Transverse colon (tissue), 4 donors: ENCODE measurements at places on chromosomes 2 and 18. TPM values are rescaled to one million over a fixed set of nuclear protein-coding genes. Genes with fewer than 3 reads are reported as not detected.

NEB gene
- total RNA-seq, result 0.60 TPM

SERPINE2 gene
- 4.9 TPM for total RNA-seq

ZNF2 gene
- total RNA-seq, result 1.1 TPM

PSMD1 gene
- total RNA-seq, result 74.4 TPM

FBLN7 gene
- 1.2 TPM for total RNA-seq

TMEM198 gene
- 4.4 TPM for total RNA-seq

DNA sequence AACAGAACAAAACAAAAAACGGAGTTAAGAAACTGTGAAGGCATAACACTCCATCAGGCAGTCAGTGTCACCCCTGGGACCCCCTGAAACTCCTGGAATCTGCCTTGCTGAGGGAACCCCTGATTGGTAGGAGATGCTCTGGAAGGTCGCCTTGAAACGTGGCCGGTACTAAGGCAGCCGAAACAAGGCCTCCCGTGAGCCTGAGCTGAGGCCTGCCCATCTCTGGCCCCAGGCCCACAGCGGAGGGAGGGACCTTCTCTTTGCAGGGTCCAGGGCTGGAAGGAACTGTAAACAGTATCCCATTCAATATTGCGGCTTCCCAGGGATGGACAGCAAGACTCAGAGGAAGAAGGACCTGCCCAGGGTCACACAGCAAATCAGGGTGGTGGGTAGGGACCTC is 155.7 kb downstream of the INHBB start:
- no peak overlapping the region for H3K27ac ChIP-seq
- H3K4me1 ChIP-seq, result no peaks in the 10 kb centered on the region
- H3K4me3 ChIP-seq, result no peak overlapping the region
- DNase-seq, result no peak
- H3K36me3 ChIP-seq, result no peaks in the 10 kb centered on the region

DNA sequence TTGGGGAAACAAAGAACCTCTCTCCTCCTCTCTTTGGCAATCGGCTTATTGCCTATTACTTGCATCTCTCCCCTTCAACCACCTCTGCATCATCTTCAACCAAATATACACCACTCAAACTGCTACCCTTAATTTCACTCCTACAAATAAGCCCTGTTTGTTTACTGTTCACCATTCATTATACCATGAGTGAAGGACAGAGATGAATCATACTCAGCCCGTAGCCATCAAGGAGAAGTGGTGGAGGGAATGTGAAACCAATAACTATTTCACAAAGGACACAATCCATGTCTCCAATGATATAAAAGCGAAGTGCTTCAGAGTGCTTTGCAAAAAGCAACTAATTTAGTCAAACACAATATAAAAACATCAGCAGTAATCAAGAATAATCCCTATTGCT is 76.8 kb downstream of the CACNB4 start:
- no peak for DNase-seq
- H3K27ac ChIP-seq, result no peak overlapping the region

GRCh38 chr2:240131296-240131695 is 4.8 kb downstream of the COPS9 start:
- H3K4me3 ChIP-seq, result no peak overlapping the region
- no peaks in the 10 kb centered on the region for H3K27me3 ChIP-seq
- H3K36me3 ChIP-seq, result no peaks in the 10 kb centered on the region
- DNase-seq, result no peak

GRCh38 chr2:110872521-110872920 is 140.1 kb downstream of the ACOXL start:
- H3K4me3 ChIP-seq, result no peak overlapping the region
- DNase-seq, result no peak
- H3K27me3 ChIP-seq, result no peaks in the 10 kb centered on the region
- no peaks in the 10 kb centered on the region for H3K36me3 ChIP-seq
- H3K27ac ChIP-seq, result no peak overlapping the region
- H3K4me1 ChIP-seq, result no peaks in the 10 kb centered on the region

- H3K27ac ChIP-seq, result no peak overlapping the region
- no peak for DNase-seq
- no peaks in the 10 kb centered on the region for H3K36me3 ChIP-seq
- H3K27me3 ChIP-seq, result no peaks in the 10 kb centered on the region
Measured at GRCh38 chr2:203330434-203330833, 2.2 kb downstream of the ABI2 start.

- DNase-seq, result no peak
- H3K27me3 ChIP-seq, result no peaks in the 10 kb centered on the region
- H3K4me3 ChIP-seq, result peak overlapping the region; percentile 57
- peak overlapping the region; percentile 97 for H3K27ac ChIP-seq
- peaks cover 41% of the 10 kb centered on the region for H3K4me1 ChIP-seq
- H3K36me3 ChIP-seq, result no peaks in the 10 kb centered on the region
Measured at GRCh38 chr2:219254590-219255201, 978 bp upstream of the TUBA4A start.

DNA sequence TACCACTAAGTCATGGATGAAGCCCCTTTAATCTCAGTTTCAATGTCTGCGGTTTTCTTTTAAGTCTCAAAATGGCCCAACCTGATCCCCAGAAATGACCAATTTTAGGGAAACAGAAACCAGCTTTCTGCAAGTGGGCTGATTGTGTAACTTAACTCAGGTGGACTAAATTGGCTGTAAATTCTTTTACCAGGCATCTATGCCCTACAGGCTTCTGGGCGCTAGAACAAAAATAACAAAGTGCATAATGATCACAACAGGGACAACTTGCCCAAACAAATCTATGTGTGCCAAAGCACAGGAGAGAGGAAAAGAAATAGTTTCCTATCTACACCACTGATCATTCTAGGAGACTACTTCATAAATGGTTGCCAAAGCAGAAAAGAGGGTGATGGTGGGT is 112.3 kb upstream of the SETBP1 start:
- no peak overlapping the region for H3K27ac ChIP-seq
- no peaks in the 10 kb centered on the region for H3K27me3 ChIP-seq
- no peaks in the 10 kb centered on the region for H3K36me3 ChIP-seq

DNA sequence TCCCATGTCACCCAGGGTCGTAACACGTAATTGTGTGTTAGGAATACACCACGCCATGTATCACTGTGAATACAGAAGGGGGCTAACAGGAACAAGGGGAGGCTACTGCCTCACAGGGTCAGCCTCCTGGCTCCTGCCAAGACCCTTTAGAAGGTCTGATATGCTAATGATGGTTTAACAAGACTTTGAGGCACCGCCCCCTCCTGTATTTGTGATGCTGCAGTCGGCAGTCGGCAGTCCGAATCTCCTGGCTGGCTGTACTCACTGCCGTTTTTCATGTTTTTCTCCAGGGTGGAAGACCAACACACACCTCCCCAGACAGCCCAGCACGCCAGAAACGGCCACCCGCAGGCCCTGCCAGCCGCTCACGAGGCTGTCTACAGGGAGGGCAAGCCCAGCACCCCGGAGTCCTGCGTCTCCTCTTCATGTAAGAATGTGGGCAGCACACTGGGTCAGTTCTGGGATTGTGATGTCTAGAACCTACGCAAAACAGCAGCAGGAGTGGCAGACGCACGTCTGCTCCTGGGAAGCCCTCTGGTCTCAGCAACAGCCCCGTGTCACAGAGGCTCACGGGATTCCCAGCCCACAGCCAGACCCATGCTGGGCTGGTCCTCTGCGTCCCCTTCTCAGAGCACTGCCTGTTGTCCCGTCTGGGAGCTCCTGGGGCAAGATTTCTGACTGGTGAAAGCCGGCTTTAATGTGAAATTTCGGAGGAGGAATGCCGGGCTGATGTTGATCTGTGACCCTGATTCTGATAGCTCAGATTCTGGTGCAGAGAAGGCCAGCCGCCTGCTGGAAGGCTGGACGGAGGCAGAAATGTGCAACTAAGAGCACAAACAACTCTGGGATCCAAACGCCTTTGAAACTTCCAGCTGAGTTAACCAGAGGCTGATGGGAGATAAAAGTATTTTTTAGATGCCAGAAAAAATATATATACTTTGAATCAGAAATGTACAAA is 39.7 kb upstream of the B3GNT7 start:
- no peaks in the 10 kb centered on the region for H3K27me3 ChIP-seq
- no peaks in the 10 kb centered on the region for H3K36me3 ChIP-seq
- H3K4me3 ChIP-seq, result no peak overlapping the region
- H3K4me1 ChIP-seq, result no peaks in the 10 kb centered on the region
- no peak for DNase-seq

DNA sequence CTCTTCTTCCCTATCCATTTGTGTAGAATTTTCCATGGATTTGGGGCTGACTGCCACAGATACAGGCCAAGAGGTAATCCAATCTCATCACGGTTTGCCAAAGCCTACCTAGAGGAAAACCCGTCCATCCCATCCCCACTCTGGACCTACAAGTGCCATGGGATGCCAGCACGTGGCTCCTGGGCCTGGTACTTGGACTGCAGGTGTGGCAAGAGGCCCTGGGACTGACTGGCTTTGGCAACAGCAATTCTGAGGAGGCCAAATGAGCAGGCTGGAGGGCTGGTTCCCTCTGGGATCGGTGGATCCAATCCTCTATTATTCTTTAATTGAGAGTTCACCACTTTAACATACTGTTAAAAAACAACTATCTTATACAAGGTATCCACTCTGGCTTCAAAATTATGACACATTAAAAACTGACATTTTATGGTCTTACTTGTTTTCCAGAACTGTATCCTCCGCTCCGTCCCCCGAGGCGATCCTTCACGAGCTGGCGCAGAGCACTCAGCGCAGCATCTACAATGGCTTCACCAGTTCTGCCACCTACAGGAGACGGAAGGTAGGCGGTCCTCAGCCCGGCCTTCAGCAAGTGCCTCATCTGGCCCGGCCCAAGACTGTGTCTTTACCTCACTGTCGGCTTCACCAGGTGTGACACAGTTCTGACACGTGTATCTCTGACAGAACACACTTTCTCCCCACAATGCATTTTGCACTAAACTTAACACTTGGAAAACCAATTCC is 19.8 kb downstream of the PDIA6 start:
- no peak overlapping the region for H3K4me3 ChIP-seq
- H3K36me3 ChIP-seq, result no peaks in the 10 kb centered on the region
- no peaks in the 10 kb centered on the region for H3K27me3 ChIP-seq
- H3K27ac ChIP-seq, result no peak overlapping the region

DNA sequence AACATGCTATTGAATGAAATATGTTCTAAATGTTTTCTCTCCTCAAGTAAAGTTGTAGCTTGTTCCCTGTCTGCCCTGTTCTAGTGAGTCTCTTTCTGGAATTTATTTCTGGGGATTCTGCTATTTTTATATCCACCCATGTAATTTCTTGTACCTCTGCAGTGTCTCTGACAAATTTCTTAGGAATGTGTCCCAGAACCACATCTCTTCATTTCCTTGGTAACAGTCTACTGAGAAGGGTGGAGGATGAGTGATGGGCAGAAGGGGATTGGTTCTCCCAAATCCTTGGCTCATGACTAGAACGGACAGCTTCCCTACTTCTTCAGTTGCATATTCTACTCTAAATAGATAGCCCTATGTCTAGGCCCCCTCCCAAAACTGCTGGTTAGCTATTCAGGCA is 490.6 kb upstream of the LINC00305 start:
- no peaks in the 10 kb centered on the region for H3K27me3 ChIP-seq
- no peaks in the 10 kb centered on the region for H3K4me1 ChIP-seq
- no peak overlapping the region for H3K27ac ChIP-seq

DNA sequence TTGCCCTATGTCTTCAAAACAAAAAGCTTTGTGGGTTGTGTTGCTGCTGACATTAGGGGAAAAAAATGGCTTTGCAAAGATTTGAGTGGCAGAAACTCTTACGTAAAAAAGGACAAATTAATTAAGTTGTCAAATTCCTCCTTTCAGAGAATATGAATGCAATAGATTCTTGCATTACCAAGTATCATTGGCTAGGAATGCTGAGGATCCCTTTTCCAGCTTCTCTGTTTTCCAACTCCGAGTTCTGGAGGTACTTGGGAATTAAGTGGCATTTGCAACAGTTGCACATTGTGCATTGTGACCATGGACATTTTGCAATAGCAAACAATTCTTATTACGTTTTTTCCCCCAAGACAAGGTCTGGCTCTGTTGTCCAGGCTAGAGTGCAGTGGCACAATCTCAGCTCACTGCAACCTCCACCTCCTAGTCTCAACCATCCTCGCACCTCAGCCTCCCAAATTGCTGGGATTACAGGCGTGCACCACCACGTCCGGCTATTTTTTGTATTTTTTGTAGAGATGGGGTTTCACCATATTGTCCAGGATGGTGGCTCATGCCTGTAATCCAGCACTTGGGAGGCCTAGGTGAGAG is 29.9 kb upstream of the PPP1CB start:
- peaks cover 8% of the 10 kb centered on the region for H3K4me1 ChIP-seq
- no peaks in the 10 kb centered on the region for H3K27me3 ChIP-seq
- no peak overlapping the region for H3K27ac ChIP-seq
- no peaks in the 10 kb centered on the region for H3K36me3 ChIP-seq
- H3K4me3 ChIP-seq, result no peak overlapping the region
- DNase-seq, result no peak

DNA sequence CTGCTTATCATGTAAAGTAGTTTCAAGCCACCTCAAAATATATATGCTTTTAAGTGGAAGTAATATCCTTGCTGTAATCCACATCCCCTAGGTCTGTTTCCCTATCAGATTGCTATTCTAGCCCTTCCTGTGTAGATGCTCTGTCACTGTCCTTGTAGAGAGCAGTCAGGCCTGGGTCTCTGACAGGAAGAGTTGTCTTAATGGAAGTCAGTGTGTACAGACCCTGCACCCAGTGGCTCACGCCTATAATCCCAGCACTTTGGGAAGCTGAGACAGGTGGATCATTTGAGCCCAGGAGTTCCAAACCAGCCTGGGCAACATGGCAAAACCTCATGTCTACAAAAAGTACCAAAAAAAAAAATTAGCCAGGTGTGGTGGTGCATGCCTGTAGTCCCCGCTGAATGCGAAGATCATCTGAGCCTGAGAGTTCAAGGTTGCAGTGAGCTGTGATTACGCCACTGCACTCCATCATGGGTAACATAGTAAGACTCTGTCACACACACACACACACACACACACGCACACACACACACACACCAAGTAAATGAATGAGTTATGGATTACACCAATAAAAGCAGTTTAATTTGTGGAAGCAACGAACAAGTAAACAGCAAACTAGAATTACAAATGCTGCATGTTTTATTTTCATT is 70.2 kb upstream of the DSC1 start:
- H3K27me3 ChIP-seq, result no peaks in the 10 kb centered on the region
- no peaks in the 10 kb centered on the region for H3K4me1 ChIP-seq
- H3K36me3 ChIP-seq, result no peaks in the 10 kb centered on the region
- H3K27ac ChIP-seq, result peak overlapping the region; percentile 67

- no peak overlapping the region for H3K27ac ChIP-seq
- no peak overlapping the region for H3K4me3 ChIP-seq
- DNase-seq, result no peak
- no peaks in the 10 kb centered on the region for H3K4me1 ChIP-seq
- H3K27me3 ChIP-seq, result peaks cover 8% of the 10 kb centered on the region
Measured at GRCh38 chr2:69954084-69954483, 7.3 kb downstream of the ASPRV1 start.
